ENCODE measurements at places on chromosomes 3 and 15.

DNA sequence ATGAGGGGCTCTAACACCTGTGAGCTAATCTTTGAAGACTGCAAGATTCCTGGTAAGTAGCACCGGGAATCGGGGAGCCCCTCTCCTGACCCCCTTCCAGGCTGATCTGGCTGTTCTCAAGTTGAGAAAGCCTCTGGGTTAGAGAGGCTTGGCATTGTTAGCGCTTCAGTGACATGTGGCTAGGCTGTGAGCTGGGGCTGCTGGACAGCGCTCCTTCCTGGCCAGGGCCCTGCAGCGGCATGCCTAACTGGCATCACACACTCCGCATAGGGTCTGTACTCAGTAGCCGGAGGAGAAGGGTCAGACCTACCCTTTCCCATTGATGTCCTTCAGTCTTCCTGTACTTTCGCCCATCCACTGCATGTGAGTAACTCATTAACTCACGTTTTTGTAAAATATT is 7.4 kb downstream of the IVD start:
- no peak for DNase-seq

DNA sequence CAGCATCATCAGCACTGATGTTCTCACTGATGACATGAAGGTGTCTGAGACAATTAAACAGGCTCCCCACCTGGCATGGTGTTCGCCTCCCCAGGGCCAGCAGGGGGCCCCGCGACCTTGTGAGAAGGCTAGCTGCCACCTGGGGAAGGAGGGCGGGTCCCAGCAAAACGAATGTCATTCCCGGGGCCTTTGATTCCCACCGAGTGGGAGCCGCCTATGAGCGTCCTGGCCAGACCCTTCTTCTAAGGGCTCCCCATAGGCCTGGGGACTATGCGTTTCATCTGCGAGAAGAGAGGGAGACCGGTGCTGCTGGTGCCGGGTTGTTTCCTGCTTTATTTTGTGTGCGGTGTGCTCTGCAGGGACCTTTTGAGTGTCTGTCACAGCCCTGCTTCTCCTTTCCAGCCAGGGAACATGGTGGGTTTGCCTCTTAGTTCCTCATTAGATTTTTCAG is 20.5 kb upstream of the MINDY4B start:
- DNase-seq = peak; percentile 87

- DNase-seq = no peak
These were observed 28.5 kb downstream of the MGA start for GRCh38 chr15:41688671-41689070.

- DNase-seq = no peak
These were observed 328.3 kb downstream of the RYR3 start for GRCh38 chr15:33639051-33639450.

GRCh38 chr15:40257656-40258450 is 19.0 kb downstream of the PAK6 start:
- DNase-seq = no peak

- no peak for DNase-seq
These were observed 10.9 kb downstream of the CHCHD6 start for GRCh38 chr3:126714921-126715320.

GRCh38 chr3:73470860-73471259 is 153.9 kb downstream of the PDZRN3 start:
- DNase-seq = no peak

DNA sequence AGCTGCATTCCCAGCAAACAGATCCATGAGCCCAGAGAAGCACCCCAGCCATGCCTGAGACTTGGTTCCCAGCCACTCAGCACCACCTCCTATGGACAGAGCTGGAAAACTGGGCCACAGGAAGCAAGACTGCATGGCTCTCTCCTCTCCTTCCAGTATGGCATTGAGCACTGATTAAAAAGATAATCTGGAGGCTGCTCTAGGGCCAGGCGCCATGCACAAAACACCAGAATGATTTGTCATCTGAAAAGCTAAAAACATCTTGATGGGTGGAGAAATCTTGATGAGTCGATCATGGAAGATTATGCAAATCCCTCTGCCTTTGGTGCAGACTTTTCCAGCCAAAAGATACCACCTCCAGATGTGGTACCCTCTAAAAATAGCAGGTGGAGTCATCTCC is 62.7 kb upstream of the MRPS22 start:
- DNase-seq = no peak

DNA sequence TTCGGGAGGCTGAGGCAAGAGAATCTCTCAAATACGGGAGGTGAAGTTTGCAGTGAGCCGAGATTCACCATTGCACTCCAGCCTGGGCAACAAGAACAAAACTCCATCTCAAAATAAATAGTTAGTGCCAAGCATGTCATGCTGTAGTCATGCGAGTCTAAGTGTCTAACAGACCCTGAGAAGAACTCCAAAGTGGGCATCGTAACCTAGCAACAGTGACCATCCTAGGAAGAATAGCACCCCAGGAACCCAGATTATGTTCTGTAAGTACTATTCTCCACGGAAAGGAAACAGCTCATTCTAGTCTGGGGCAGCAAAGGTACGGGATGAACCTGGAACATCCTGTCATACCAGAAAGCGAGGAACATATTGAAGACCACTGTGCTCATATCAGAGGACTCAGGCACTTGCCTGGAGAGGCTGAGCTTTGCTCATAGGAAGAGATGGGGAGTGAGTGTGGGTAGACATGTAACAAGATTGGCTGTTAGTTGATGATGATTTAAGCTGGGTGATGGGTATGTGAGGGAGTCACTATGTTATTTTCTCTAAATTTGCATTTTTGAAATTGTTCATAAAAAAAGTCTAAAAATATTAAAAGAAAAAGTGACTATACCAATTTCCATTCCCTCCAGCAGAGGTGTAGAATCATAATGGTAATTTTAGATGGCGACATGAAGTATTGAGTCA is 31.7 kb downstream of the BCL2L10 start:
- no peak for DNase-seq

GRCh38 chr3:49972656-49973055 is 32.7 kb downstream of the RBM6 start:
- no peak for DNase-seq

- peak; percentile 73 for DNase-seq
These were observed 64.9 kb downstream of the TBC1D2B start for GRCh38 chr15:78012643-78013077.

DNA sequence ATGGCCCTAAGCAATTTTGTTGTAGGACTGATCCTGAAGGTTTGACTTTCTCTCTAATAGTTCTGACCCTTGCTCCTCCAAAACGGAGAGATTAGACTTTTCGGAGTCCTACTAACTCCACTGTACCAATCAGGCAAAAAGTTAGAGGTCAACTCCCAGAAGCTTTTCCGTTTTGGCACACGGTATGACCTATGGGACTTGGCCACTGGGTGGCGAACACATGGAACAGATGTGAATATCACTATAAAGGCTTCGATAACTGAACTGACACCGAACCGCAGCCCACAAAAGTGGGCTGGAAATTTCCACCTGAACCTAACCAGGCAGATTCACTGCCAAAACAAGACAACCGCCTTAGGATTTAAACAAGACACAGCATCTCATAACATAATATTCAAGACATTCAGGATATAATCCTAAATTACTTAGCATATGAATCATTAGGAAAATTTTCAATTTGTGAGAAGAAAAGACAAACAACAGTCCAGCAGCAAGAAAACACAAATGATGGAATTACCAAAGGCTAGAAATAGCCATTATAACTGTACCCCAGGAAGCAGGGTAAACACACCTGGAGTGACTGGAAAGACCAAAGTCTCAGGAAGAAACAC is 12.2 kb upstream of the TM2D3 start:
- DNase-seq = no peak

DNA sequence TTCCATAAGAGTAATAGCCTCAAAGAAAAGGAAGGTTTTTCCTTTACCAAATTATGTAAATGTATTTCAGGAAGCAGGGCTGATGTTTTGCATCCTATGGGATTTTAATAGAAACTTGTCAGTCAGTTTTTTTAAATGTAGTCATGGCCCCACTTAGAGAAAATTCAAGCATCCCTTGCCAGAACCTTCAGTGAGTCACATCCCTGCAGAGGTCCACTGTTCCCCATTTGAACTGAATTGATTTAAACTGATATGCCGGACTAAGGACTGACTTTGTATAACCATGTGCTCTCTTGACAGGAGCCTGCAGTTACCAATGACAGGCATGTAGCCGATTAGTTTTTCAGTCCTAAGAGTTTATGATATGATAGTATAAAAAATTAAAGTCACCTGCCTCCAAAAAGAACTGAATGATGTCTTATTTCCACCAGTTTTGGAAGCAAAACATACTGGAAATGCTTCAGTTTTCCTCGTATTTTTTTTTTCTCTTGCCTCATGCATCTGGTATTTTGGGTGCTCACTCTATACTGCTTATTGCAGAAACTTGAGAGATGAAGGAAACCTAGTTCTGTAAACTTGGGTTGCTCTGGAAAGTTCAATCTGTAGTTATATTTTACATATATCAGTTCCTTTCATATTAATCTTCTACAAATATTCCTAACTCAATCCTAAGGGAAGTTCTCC is 30.7 kb downstream of the LRTM1 start:
- DNase-seq = no peak

DNA sequence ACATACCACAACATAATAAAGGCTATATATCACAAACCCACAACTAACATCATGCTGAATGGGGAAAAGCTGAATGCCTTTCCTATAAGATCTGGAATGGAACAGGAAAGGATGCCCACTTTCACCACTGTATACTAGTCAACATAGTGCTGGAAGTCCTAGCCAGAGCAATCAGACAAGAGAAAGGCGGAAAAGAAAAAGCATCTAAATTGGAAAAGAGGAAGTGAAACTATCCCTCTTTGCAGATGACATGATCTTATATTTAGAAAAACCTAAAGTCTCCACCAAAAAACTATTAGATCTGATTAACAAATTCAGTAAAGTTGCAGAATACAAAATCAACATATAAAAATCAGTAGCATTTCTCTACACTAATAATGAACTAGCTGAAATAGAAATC is 14.6 kb upstream of the PIK3CA start:
- DNase-seq = no peak

DNA sequence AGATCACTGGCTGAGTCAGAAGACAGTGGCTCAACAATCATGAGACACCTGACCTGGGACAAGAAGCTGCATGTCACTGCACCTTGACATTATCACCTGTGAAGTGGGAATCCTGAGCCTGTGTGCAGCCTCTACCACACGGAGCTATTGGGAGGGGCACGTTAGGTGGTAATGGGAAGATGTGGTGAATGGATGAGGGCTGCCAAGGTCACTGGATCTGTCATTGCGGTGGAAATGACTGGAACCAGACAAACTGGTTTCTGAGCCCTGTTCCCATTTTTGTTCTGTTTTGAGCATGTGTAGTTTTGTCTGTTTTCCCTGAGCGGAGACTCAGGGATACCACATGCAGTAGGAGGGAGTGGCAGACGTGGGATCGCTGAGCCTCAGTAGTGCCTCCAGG is 235.5 kb downstream of the OPA1 start:
- peak; percentile 69 for DNase-seq

GRCh38 chr15:64858021-64858575 is 16.4 kb downstream of the PLEKHO2 start:
- DNase-seq = no peak

- peak; percentile 43 for DNase-seq
These were observed 143.4 kb upstream of the RASGRP1 start for GRCh38 chr15:38707802-38708671.

- no peak for DNase-seq
These were observed 545.4 kb downstream of the TUSC7 start for GRCh38 chr3:117254985-117255384.

- DNase-seq = no peak
These were observed 180.5 kb downstream of the TAFA4 start for GRCh38 chr3:68751888-68752287.

GRCh38 chr3:197174927-197175326 is 123.5 kb downstream of the DLG1 start:
- no peak for DNase-seq

DNA sequence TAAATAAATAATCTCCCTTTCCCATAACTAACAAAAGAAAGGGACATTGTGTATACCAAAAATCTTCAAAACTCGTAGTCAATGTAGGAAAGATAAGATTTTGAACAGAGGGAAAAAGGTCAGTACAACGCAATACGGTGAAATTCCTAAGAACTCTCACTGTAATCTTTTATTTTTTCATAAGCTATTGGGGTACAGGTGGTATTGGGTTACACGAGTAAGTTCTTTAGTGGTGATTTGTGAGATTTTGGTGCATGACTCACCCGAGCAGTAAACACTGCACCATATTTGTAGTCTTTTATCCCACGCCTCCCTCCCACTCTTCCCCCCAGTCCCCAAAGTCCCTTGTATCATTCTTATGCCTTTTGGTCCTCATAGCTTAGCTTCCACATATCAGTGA is 718.0 kb downstream of the TBL1XR1 start:
- DNase-seq = no peak

DNA sequence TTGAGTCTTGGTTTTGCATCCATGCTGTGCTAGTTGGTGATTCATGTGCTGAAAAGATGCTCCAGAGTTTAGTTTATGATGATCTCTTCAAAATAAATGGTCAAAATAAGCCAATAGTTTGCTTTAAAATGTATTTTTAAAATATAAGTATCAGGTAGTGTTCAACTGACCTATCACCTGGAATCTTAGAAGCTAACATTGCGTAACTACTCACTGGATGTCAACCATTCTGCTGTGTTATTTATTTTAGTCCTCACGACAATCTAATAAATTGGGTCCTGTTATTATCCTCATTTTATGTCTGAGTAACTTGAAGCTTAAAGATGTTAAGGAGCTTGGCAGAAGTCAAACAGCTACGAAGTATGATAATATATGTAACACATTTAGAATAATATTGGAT is 563.7 kb upstream of the MDFIC2 start:
- DNase-seq = no peak

DNA sequence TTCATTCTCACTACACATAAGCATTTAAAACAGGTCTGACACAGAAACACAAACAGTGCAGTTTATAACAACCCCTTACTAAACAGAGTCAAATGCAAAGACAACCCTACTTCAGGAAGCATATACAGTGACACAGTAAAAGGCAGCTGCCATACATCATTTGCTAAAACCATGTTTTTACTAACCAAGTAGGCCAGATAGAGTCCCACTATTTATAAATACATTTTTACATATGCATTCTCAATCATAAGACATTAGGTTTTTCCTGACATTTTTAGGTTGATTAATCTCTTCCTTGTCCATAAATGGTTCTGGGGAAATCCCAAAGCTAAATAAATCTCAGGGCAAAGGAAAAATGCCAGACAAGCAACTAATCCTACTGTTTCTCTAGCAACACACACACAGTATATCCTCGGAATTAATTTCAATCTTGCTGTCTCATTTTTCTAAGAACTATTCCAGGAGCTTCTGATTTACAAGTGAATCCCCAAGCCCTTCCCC is 39.0 kb downstream of the CHAC1 start:
- no peak for DNase-seq

GRCh38 chr15:78069462-78070029 is 8.0 kb downstream of the TBC1D2B start:
- DNase-seq = no peak

GRCh38 chr3:135135445-135135844 is 340.4 kb downstream of the EPHB1 start:
- DNase-seq = no peak

DNA sequence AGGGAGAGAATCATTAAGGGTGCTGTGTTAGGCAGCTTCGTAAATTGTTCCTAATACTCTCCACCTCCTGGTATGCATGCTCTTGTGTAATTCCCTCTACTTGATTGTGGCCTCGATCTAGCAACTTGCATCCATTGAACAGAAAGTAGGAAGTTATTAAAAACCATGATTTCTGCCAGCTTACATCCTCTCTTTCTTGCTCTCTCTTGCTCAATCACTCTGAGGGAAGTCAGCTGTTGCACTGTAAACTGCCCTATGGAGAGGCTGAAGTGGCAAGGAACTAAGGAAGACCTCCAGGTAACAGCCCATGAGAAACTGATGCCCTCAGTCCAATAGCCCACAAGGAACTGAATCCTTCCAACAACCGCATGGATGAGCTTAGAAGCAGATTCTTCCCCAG is 92.6 kb downstream of the ERC2 start:
- DNase-seq = no peak
